ENCODE measurements at places on chromosomes 1 and 21. TPM values are rescaled to one million over a fixed set of nuclear protein-coding genes. Genes with fewer than 3 reads are reported as not detected.

GRCh38 chr21:28436286-28436932 lies 556.3 kb downstream of the LTN1 start:
- DNase-seq: peak; percentile 3

- peak; percentile 1 for DNase-seq
Measured at GRCh38 chr1:207745285-207745684, 6.6 kb upstream of the CD46 start.

GRCh38 chr1:226654046-226654667 lies 84.9 kb downstream of the ITPKB start:
- DNase-seq: peak; percentile 45

DNA sequence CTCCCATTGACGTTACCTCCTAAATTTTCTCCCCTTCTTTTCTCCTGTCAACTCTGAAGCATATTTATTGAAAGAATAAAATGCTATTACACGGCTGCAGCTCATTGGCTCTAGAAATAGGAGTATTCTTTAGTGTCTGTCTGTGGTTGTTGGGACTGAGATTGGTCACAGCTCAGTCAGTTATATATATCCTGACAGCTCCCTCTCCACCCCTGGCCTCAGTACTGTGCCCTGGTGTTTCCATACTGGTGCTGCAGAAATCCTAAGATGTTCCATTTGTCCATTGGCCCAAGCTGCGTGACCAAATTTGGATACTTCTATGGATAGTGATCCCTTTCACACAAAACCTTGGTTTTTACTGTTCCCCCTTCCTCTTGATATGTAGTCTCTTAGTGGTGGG lies 67.3 kb downstream of the RALGPS2 start:
- no peak for DNase-seq

- no peak for DNase-seq
Measured at GRCh38 chr1:227958617-227959324, 11.0 kb upstream of the WNT9A start.

- DNase-seq: no peak
Measured at GRCh38 chr1:20089328-20090077, 19.5 kb downstream of the PLA2G5 start.

DNA sequence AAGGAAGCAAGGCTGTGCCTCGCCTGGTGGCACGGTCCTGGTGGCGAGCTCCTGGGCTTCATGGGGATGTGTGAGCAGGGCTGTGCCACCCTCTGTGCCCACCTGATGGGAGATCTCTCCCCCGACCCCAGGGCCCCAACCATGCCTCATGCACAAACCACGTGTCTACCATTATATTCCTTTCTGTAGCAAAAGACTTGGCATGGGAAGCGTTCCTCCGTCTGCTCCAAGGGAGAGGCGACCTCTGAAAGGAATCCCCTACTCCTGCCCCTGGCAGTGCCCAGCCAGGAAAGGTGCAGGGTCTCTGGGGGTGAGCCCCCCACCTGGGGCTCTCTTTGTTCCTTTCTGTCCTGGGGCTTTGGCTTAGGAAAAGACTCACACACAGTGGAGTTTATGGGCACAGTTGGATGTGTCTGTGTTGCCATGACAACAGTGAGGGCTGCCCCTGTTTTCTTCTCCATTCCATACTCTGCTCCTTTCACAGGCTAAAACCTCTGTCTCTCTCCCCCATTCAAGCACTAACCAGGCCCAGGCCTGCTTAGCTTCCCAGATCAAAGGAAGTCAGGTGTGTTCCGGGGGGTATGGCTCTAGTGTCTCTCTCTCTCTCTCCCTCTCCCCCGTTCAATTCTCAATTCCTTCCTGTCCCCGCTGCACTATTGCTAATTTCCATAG lies 21.4 kb upstream of the LRRN2 start:
- no peak for DNase-seq

GRCh38 chr1:15956150-15956549 lies 19.8 kb downstream of the ZBTB17 start:
- DNase-seq: peak; percentile 44

- no peak for DNase-seq
Measured at GRCh38 chr1:41741244-41741643, 177.5 kb downstream of the HIVEP3 start.

GRCh38 chr1:67919274-67920072 lies 86.2 kb upstream of the GNG12 start:
- DNase-seq: no peak

DNA sequence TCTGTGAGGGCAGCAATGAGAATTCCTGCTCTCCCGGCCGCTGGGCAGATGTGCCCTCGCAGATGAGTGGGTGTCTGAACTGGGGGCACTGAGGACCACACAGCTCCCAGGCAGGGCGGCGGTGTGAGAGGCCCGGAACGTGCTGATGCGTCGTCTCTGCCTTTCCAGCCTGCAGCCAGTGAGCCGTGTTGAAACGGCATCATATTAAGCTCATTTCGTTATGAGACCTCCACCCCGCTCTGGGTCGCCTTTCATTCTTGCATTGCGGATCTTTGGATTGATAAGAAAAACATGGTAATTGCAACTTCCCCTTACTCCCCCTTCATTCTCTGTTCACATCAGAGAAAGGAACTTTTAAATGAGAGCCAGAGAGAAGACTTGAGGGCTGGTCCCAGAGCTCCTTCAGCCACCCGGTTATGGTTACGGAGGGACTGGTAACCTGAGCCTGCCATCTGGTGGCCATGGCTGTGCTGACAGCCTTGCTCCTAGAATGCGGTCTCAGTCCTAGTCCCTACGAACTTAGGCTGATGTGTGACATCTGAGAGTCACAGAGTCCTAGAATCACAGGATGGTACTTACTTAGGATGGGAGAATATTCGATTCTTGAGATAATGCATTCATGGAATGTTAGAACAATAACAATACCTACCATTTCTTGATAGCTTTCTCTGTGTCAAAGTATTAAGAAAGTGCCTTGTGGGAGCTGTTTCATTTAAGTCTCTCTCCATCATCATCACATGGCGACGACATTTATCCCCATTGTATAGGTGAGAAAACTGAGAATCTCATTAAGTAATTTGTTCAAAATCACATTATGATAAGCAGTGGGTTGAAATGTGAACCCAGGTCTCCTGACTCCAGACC lies 271.0 kb downstream of the TRABD2B start:
- peak; percentile 65 for DNase-seq

DNA sequence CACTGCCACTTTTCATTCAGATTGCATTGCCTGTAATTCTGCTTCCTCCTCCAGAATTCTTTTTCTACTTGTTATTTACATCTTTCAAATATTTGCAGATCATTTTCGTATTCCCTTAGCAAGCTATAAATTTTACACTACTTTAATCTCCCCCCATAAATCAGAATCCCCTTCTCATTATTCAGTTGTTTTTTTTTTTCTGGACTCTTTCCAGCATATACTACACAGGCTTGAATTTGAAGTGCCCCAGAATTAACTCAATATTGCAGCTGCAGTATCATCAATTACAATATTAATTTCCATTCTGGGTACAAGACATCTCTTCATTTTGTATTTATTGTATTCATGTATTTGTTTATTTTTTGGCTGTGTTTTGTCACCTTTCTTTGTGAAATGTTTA lies 1494.3 kb downstream of the AMY1C start:
- DNase-seq: no peak

- no peak for DNase-seq
Measured at GRCh38 chr1:178518894-178519293, 6.0 kb downstream of the TEX35 start.

Gene SERPINC1
- 0.39 TPM for total RNA-seq

Gene FAM177B
- total RNA-seq: not detected

Gene CHI3L2
- total RNA-seq: 2.6 TPM

Gene CRYAA
- not detected for total RNA-seq

Gene IL20
- not detected for total RNA-seq

Gene TDRD5
- not detected for total RNA-seq

Gene RPTN
- total RNA-seq: not detected

Gene EPHA2
- total RNA-seq: 53.4 TPM

Gene MPC2
- 55.2 TPM for total RNA-seq

Gene ST6GALNAC5
- 2.1 TPM for total RNA-seq

Gene TIE1
- 0.68 TPM for total RNA-seq

Gene EFNA3
- 0.48 TPM for total RNA-seq

Gene ANGEL2
- 26.2 TPM for total RNA-seq

Measured in RPMI7951 (cell line).